ENCODE measurements at places on chromosomes 12 and 14. TPM values are rescaled to one million over a fixed set of nuclear protein-coding genes. Genes with fewer than 3 reads are reported as not detected.

DNA sequence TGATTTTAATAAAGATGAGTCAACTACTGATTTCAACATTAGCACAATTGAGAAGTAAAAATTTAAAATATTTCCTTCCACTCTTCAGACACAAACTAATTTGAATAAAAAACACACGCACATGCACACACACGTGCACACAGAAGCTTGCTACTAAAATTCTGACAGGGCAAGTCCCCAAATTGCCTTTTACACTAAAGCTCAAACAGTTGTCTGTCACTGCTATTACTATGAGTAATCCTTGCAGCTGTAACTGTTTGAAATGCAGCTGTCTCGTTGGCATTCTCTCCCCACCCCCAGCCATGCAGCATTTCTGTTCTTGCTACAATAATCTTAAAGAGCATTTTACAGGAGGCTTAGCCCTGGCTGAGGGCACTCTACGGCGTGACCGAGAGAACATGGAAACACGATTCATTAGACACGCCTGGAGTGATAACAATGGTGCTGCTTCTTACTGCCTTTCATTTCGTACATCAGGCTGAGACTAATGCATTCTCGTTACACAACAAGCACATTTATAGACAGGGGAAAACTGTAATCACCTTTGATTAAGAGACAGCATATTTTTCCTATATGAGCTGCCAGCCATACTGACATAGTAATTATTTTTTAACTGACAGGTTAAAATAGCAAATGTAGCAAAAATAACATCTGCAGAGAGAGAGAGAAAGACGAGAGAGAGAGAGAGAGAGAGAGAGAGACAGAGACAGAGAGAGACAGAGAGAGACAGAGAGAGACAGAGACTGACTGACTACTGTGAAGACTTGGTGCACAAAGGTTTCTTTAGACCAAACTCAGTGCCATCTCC lies 153.8 kb downstream of the MED13L start:
- peak; percentile 23 for DNase-seq
- no peaks in the 10 kb centered on the region for H3K27me3 ChIP-seq
- H3K4me1 ChIP-seq, result peaks cover 88% of the 10 kb centered on the region
- H3K4me3 ChIP-seq, result peak overlapping the region; percentile 34
- H3K36me3 ChIP-seq, result peaks cover 5% of the 10 kb centered on the region

DNA sequence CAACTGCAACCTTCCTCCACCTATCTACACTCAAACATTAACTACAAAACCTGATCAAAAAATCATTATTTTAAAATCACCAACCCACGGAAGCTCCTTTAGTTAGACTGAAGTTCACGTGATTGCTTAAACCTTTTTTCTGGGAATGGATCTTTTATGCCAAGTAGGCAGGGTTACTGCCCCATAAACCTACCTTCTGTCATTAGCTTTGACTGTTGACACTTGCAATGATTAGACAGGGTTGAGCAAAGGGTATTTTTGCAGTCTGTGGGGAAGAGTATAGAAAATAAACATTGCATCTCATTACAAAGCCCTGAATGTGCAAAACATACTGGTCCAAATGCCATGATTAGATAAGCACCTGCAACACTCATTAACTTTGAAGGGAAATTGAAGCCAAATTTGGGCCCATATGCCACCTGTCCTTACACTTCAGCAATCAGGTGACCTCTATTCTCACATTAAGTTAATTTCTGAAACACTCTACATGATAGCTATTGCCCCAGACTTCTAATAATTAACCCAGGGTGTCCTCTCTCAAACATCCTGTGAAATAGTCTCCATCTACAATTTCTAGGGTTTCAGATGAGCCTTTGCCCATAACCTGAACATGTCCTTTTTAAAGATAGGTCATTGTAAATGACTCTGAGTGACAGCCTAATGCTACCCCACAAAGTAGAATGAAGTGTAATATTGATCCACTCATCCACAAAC lies 156.0 kb upstream of the PLEKHG7 start:
- no peak overlapping the region for H3K27ac ChIP-seq
- DNase-seq, result no peak
- no peaks in the 10 kb centered on the region for H3K36me3 ChIP-seq
- H3K27me3 ChIP-seq, result peaks cover 2% of the 10 kb centered on the region
- H3K4me1 ChIP-seq, result no peaks in the 10 kb centered on the region
- no peak overlapping the region for H3K4me3 ChIP-seq

- H3K27ac ChIP-seq, result no peak overlapping the region
- peaks cover 4% of the 10 kb centered on the region for H3K27me3 ChIP-seq
- no peaks in the 10 kb centered on the region for H3K36me3 ChIP-seq
- no peaks in the 10 kb centered on the region for H3K4me1 ChIP-seq
- H3K4me3 ChIP-seq, result no peak overlapping the region
These were observed 229.1 kb downstream of the KCNC2 start for GRCh38 chr12:74980510-74980909.

GRCh38 chr12:122166422-122167349 lies 7.3 kb downstream of the IL31 start:
- no peak overlapping the region for H3K4me3 ChIP-seq
- H3K36me3 ChIP-seq, result no peaks in the 10 kb centered on the region
- peaks cover 23% of the 10 kb centered on the region for H3K27me3 ChIP-seq
- no peak overlapping the region for H3K27ac ChIP-seq
- no peak for DNase-seq

DNA sequence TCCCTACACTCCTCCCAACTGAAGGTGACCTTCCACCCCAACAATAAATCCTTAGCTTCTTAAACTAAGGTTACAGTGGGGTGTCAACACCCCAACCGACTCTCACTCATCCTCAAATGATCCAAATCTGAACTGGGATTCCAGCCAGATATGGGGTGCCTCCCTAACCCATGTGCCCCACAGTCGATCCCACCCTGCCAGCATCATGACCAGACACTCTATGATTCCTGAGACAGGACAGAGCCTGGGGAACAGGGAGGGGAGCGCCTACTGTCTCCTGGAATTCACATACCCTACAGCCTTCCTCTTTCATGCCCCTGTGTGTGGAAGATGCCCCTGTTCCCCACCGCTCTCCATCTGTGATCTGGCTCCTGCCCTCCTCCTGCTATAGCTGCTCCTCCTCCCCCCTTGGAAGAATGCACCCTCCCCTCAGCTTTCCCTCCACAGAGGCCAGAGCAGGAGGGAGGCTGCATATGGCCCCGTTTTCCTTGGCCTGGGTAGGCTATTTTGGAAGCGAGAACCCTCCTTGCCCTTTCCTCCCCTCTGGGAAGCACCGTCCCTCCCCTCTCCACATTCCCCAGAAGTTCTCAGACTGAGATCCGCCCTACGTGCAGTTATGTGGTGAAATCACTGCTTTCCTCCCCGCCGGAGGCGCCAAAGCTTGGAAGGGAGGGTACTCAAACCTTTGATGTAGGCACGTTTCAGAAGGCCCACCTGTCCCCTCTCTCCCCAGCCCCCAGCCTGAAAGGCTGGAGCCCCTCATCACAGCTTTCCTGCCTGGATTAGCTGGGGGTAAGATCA lies 48.0 kb downstream of the SMUG1 start:
- no peaks in the 10 kb centered on the region for H3K36me3 ChIP-seq
- H3K27ac ChIP-seq, result no peak overlapping the region
- peaks cover 73% of the 10 kb centered on the region for H3K27me3 ChIP-seq
- no peak overlapping the region for H3K4me3 ChIP-seq
- no peak for DNase-seq

DNA sequence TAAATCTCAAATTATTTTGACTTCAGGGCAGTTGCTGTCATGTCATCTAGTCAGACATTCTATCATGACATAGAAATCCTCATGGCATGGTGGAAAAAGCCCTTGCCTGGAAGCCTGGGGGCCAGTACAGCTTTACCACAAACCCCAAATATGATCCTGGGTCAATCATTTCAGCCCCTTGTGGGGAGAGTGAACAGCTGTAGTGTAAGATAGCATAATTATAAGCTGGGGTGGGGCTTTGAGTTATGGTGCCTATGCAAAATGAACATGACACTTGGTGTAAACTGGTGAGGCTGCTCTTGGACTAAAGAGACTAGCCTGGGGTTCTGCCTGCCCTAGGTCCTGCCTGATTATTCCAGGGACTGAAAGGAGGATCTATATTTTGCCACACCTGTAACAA lies 207.7 kb upstream of the DDHD1 start:
- peaks cover 4% of the 10 kb centered on the region for H3K36me3 ChIP-seq
- no peak for DNase-seq
- no peak overlapping the region for H3K27ac ChIP-seq
- H3K4me1 ChIP-seq, result peaks cover 10% of the 10 kb centered on the region
- H3K27me3 ChIP-seq, result peaks cover 12% of the 10 kb centered on the region
- H3K4me3 ChIP-seq, result no peak overlapping the region

DNA sequence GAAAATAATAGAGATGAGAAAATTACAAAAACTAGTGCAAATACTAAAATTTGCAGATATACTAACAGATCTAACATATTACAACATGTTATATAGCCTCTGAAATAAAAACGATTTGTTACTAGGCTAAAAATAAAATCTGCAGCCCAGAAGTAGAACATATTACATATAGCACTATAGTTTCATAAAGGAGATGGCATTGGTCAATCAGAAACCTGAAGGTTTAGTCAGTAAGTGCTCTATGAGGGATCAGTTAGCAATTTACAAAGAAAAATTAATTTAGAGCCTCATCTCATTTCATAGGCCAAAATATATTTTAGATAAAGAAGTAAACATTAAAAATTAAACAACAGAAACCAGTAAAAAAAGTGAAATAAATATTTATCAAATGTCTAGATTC lies 41.0 kb downstream of the IFNG-AS1 start:
- no peak overlapping the region for H3K27ac ChIP-seq
- H3K4me3 ChIP-seq, result no peak overlapping the region
- no peak for DNase-seq
- peaks cover 17% of the 10 kb centered on the region for H3K27me3 ChIP-seq
- no peaks in the 10 kb centered on the region for H3K36me3 ChIP-seq

Gene FAM234B
- 4.6 TPM for total RNA-seq

DNA sequence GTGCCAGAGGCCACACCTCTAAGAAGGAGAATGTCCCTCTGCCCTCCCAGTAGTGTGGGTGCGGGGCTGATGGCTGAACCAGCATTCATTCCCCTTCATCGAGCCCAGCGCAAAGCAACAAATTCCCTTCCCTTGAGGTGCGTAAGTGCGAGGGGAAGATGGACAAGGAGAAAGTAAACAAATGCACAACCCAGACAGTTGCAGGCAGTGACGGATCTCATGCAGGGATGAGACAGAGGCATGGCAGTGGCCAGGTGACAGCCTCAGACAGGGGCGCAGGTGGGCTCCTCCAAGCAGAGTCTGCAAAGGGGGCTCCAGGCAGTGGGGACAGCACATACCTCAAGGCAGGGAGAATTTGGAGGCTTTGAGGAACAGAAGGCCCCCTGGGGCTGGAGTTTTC lies 2.3 kb upstream of the MYL2 start:
- peaks cover 9% of the 10 kb centered on the region for H3K4me1 ChIP-seq
- H3K27ac ChIP-seq, result no peak overlapping the region
- no peaks in the 10 kb centered on the region for H3K36me3 ChIP-seq
- H3K27me3 ChIP-seq, result peaks cover 36% of the 10 kb centered on the region
- no peak overlapping the region for H3K4me3 ChIP-seq
- DNase-seq, result no peak

- H3K27ac ChIP-seq, result no peak overlapping the region
- peaks cover 8% of the 10 kb centered on the region for H3K36me3 ChIP-seq
- H3K27me3 ChIP-seq, result peaks cover 2% of the 10 kb centered on the region
- no peak for DNase-seq
- H3K4me1 ChIP-seq, result peaks cover 26% of the 10 kb centered on the region
These were observed 47.9 kb downstream of the VCPKMT start for GRCh38 chr14:50068496-50068895.

DNA sequence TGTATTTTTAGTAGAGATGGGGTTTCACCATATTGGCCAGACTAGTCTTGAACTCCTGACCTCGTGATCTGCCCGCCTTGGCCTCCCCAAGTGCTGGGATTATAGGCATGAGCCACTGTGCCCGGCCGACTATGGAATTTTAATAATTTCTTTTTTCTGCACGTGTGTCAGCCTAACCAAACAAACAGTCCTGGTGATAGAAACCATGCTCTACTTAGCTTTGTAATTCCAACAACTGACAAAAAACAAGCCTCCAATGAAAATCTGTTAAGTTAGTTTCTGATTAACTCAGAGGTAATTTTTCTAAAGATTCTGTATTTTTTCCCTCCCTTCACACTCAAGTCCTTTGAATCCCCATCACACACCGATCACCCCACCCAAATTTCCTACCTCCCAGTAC lies 15.3 kb downstream of the COQ10A start:
- no peak for DNase-seq
- no peaks in the 10 kb centered on the region for H3K27me3 ChIP-seq
- H3K4me3 ChIP-seq, result no peak overlapping the region
- no peak overlapping the region for H3K27ac ChIP-seq

DNA sequence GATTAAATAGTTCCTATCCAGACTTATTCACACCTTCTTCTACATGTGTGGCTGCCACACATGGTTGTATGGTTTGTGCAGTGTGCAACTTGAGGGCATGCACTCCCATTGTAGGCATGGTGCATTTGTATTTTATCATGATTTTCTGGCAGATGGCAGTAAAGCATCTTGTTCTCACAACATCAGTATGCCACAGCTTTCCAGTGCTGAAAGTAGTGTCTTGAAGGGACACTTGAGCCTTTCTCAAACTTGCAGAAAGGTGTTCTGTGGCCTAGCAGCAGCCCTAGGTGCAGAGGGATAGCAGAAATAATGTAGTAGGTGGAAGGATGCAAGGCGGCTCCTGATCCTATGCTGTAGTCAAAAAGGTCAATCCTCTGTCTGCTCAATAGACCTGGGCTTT lies 72.9 kb downstream of the LMNTD1 start:
- peaks cover 2% of the 10 kb centered on the region for H3K27me3 ChIP-seq
- H3K36me3 ChIP-seq, result no peaks in the 10 kb centered on the region
- no peak overlapping the region for H3K27ac ChIP-seq
- H3K4me1 ChIP-seq, result no peaks in the 10 kb centered on the region
- no peak overlapping the region for H3K4me3 ChIP-seq

GRCh38 chr14:79442786-79443185 lies 768.5 kb downstream of the DIO2 start:
- H3K4me1 ChIP-seq, result no peaks in the 10 kb centered on the region
- no peak for DNase-seq
- H3K27me3 ChIP-seq, result no peaks in the 10 kb centered on the region
- no peaks in the 10 kb centered on the region for H3K36me3 ChIP-seq

- no peak for DNase-seq
- no peak overlapping the region for H3K4me3 ChIP-seq
- no peak overlapping the region for H3K27ac ChIP-seq
- no peaks in the 10 kb centered on the region for H3K4me1 ChIP-seq
- H3K36me3 ChIP-seq, result no peaks in the 10 kb centered on the region
- H3K27me3 ChIP-seq, result no peaks in the 10 kb centered on the region
These were observed 131.6 kb downstream of the SEC23A start for GRCh38 chr14:38971258-38971921.

- no peak overlapping the region for H3K4me3 ChIP-seq
- H3K27ac ChIP-seq, result no peak overlapping the region
- DNase-seq, result no peak
- H3K4me1 ChIP-seq, result no peaks in the 10 kb centered on the region
- H3K36me3 ChIP-seq, result peaks cover 4% of the 10 kb centered on the region
- no peaks in the 10 kb centered on the region for H3K27me3 ChIP-seq
These were observed 34.5 kb downstream of the RTN1 start for GRCh38 chr14:59836116-59836515.

Gene TOMM20L
- total RNA-seq, result not detected

Gene GMPR2
- 81.2 TPM for total RNA-seq

GRCh38 chr14:71398450-71398849 lies 491.2 kb downstream of the PCNX1 start:
- peaks cover 81% of the 10 kb centered on the region for H3K4me1 ChIP-seq
- H3K27me3 ChIP-seq, result no peaks in the 10 kb centered on the region
- H3K27ac ChIP-seq, result peak overlapping the region; percentile 1
- H3K4me3 ChIP-seq, result no peak overlapping the region
- peaks cover 17% of the 10 kb centered on the region for H3K36me3 ChIP-seq
- no peak for DNase-seq

Gene SLC5A8
- total RNA-seq, result not detected
